ENCODE measurements at places on chromosomes 2 and 18.

GRCh38 chr2:36556842-36557241, 41.1 kb downstream of the FEZ2 start:
- no peak for DNase-seq

DNA sequence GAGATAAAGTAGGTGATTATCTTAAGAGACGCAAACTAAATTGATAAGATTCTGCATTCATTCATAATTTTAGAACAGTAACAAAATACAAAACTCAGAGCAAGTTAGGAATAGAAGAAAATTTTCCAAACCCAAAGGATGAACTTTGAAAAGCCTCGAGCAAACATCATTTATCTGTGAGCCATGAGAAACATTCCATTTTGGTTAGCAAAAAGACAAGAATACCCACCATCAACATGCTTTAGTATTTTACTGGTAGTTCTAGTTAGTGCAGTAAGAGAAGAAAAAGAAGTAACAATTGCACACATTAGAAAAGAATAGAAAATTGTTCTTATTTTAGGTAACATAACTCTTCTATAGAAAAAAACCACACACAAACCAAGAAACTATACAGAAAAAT, 291.3 kb upstream of the TCF4 start:
- DNase-seq: no peak

- no peak for DNase-seq
These were observed 488.9 kb upstream of the SOX11 start for GRCh38 chr2:5203134-5203755.

GRCh38 chr2:231132129-231132528, 7.3 kb upstream of the HTR2B start:
- no peak for DNase-seq

GRCh38 chr2:51368250-51368649, 336.3 kb upstream of the NRXN1 start:
- DNase-seq: no peak

DNA sequence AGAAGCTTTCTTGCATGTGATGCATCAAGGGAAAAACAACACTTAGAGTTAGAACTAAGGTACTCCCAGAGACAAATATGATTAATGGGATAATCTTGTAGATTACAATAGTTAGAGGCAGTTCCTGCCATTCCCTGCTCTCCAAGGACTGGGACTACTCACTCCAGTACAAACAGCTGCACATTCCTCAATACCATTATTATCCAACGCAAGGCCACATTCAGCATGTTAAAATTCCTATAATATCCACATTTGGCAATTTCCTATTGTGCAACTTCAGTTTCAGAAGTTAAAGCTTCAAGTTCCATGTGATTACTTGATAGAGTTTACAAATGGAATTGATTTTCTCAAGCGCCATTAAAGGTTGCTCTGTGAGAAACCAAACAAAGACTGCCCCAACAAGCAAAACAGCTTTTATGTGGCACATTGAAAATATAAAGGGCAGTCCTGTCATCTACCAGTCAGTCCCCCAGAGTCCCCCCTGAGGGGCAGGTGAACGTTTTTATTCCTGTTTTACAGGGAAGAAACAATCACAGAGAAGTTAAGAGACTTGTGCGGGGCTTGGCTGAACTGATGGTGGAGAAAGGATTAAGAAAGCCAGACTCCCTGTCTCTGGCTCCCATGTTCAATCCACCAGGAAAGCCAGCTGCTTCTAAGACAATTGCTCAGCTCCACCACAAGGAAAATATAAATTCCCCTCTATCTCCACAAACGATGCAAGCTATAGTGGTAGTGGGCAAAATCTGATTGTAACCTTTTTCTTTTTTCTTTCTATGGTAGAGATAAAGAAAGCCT, 72.6 kb downstream of the TXNL1 start:
- no peak for DNase-seq

GRCh38 chr2:18356676-18357075, 203.8 kb downstream of the RDH14 start:
- DNase-seq: no peak

GRCh38 chr2:68435615-68436014, 31.5 kb downstream of the FBXO48 start:
- DNase-seq: no peak

DNA sequence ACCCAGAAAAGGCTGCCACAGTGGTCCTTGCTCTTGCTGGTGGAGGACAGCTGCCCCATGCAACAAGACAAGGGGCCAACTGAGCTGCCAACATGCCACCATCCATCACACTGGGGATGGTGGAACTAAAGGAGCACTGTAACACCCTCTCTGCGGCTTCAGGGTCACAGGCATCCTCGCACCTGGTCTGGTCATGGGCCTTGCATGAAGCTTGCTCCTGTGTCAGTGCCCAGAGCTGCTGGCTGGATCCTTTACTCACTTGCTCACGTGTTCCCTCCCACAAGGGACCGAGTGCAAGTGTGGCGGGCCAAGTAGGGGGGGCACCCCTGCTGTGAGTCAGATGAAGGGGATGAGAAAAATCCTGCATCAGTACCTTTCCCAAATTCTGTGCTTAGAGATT, 972.3 kb upstream of the DDX18 start:
- no peak for DNase-seq

DNA sequence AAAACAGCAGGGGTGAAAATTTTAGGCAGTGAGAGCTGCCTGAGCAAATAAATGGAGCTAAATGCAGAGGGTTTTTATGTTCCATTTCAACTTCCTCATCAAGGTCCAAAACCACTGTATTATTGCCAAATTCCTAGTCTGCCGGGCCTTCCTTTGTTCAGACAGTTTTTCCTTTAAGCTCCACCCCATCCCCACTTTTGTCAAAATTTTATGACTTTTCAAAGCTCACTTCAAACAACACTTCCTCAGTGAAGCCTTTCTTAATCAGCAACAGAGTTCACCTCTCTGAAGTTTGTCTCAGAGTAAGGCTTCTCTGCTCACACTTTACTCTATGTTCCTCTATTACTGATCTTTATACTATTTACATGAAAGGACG, 81.3 kb downstream of the CERKL start:
- DNase-seq: peak; percentile 40

- no peak for DNase-seq
These were observed 15.8 kb downstream of the TMEM131 start for GRCh38 chr2:97979904-97980303.

DNA sequence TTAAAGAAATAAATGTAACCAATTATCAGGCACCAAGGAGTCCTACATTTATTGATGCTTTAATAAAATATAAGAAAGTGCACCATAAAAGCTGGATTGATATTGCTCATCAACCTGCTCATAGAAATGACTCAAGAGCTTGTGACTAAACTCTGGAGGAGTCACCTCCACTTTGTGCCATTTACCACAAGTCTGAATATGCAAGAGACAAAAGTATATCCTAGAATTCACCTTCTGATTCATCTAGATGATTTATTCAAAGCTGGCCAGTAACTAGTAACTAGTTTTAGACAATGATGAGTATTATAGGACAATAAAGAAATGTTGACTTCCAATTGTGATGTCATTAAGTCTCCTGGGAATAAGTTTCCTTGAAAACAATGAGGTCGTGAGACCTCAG, 146.0 kb upstream of the SOX11 start:
- no peak for DNase-seq

DNA sequence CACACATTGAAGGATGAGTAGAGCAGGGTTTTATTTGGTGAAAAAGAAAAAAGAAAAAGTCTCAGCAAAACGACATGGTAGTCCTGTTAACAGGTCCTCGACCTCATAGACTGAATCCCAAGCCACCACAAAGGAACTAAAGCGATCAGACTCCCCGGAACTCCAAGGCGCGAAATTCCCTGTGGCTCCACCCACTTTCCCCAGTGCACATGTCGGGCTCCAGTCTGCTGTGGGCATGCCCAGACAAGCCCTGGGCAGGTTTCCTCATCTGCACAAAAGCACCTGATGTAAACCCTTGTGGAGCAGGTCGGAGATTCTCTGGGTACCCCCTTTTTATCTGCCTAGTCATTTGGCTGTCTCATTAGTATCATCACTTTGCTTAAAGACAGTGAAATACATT, 170.7 kb upstream of the FSIP2 start:
- no peak for DNase-seq

- DNase-seq: no peak
These were observed 78.5 kb downstream of the ATL2 start for GRCh38 chr2:38298539-38298938.

GRCh38 chr2:163157891-163158496, 319.4 kb upstream of the KCNH7 start:
- no peak for DNase-seq

DNA sequence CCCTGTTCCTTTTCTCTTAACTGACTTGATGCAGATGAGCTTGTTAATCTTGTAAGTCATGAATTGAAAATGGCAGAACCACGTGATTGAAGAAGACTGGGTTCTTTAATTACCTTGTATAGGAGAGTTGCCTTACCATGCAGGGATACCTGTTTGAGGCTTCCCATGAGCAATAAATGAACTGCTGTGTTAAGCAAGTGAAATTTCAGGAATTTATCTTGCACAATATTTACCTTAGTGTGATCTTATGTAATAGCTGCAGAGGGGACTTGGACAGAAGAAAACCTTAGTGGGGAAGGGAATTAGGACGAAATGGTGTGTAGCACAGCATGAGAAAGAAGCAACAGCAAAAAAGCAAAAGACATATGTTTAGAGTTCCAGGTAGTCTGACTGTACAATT, 384.0 kb upstream of the TMEFF2 start:
- DNase-seq: no peak

GRCh38 chr2:239626961-239627592, 226.3 kb upstream of the HDAC4 start:
- no peak for DNase-seq

DNA sequence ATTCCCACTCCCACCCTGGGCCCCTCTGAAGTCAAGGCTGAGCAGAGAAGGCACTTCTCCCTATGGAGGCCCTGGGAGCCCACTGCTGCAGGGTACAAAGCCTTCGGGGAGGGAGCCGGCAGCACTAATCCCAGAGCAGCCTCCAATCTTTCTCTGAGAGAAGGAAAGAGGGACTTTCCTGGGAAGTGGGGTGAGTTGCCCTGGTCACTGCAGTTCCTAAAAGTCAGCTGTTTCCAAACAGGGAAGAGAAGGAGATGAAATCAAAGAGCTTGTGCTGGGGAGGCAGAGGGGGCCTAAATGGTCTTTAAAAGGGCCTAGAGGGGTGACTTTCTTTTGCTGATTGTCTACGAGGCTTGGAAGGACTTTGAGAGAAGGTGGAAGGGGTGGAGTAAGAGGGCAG, 264.7 kb downstream of the TNS1 start:
- no peak for DNase-seq

DNA sequence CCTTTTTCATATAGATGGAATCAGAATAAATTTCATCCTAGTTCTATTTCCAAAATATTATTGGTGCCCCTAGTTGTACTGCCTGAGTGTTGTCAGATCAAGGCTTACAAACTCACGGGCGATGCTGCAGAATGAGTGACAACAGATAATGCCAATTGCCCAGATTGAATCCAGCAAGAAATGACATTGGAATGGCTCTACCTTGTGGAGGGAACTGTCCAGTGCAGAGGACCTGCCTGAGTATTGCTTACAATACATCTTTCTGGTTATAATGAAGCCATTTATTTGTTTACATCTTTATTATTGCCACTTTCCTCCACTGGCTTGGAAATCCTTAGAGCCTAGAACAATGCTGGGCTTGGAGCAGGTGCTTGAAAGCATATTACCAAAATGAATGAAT, 7.8 kb upstream of the IL1R2 start:
- no peak for DNase-seq

DNA sequence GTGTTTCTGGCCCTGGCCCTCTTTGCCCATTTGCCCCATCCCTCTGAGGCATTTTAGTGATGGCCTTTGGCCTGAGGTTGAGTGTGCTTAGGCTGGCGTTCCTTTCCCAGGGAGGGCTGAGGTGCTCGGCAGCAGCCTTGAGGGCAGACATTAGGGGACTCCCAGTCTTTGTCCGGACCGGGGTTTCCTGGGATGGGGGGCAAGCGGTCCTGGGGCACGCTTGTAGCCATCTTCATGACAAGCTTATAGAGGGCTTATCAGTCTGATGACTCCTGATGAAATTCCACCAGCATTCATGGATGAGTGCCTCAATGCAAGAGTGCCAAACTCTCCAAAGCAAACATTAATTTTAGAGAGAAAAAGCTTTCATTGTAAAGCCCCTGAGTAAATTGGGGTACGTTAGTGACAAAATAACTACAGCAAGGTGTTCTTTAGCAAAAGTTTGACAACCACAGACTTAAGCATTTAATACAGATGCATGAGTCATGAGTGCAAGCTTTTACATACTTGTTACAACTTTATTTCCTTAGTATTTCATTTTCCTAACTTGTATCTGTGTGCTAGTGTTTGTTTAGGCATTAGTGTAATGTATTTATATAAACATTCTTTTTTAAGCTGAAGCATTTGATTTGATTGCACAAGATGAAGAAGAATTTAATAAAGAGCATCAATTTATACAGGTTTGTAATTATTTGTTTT, 45.6 kb downstream of the CEP192 start:
- DNase-seq: no peak

DNA sequence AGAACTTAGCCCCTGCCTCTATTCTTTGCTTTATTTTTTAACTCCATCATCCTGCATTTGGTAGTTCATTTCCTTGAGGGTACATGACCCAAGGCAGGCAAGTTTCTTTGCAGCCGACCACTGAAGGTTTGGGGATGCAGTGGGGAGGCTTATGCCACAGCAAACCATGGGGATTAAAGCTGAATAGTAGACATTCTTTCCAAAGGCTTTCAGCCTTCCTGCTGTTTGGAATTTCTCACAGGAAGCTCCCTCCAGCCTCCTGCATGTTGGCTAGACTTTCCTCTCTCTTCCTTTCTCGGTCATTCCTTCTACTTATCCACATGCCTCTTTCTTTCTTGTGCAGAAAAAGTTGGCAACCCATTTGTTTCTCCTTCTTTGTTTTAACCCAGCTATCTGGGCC, 77.3 kb downstream of the SOCS6 start:
- DNase-seq: no peak

- peak; percentile 7 for DNase-seq
These were observed 46.0 kb downstream of the CYP27C1 start for GRCh38 chr2:127174136-127174535.

DNA sequence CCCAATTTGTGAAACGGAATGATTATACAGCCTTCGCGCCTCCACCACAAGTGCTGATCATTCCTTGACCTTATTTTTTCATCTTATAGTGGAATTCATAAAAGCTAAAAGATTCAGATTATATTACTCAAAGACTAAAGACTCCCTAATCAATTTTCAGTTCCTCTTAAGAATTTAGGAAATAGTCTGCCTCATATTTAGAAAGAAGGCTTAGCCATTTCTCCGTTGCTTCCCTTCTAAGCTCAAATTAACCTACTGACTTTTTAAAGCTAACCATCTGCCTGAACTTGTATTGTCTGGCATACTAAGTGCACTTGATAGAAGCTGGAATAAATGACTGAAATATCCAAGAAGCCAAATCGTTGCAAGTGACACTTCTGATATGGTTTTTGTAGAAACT, 44.7 kb downstream of the HNRNPLL start:
- no peak for DNase-seq

GRCh38 chr2:27212626-27213471, 781 bp upstream of the SLC5A6 start:
- peak; percentile 63 for DNase-seq
